NCI-H2029 treated with DMSO at 0.1 percent for 48 hours (cell line): ENCODE measurements at places on chromosomes 3 and 15.
A peak's percentile ranks its signal among the peaks of the same experiment; 100 is the strongest.

DNA sequence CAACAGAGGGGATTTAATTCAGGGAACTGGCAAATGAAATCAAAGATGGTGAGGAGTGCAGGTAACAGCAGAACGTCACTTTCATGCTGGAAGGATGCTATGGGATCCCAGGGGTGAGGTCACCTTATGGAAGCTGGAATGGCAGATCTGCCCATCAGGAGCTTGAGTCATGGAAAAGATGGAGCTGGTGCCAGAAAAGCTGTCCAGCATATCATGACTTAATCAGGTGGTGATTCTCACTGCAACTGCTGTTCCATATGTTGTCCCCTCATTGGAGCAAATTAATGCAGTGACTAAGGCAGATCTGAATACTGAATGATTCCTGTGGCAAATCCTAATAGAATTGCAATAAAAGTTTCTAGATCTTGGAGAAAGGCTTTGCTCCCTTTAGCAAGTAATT lies 38.4 kb downstream of the HHLA2 start:
- DNase-seq: no peak

- DNase-seq: peak; percentile 51
Measured at GRCh38 chr3:136142592-136142991, 53.5 kb downstream of the MSL2 start.

DNA sequence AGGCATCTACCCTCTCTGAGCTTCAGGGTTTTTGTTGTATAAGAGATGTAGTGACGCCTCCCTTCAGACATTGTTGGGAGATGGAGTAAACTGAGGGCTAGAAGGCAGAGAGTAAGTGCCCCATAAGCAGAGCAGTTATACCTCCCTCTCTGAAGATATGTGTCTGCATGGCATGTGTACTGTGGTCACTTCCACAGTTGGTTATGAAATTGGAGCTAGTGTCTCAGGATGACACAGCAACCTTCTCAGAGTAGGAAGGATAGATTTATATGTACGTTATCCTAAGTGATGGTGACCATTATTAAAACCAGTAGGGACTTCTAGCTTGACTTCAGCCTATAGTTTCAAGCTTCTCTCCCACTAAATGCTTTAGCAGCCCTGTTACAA lies 17.9 kb downstream of the PXK start:
- DNase-seq: no peak

GRCh38 chr3:139797724-139798343 lies 120.1 kb upstream of the NMNAT3 start:
- no peak for DNase-seq

DNA sequence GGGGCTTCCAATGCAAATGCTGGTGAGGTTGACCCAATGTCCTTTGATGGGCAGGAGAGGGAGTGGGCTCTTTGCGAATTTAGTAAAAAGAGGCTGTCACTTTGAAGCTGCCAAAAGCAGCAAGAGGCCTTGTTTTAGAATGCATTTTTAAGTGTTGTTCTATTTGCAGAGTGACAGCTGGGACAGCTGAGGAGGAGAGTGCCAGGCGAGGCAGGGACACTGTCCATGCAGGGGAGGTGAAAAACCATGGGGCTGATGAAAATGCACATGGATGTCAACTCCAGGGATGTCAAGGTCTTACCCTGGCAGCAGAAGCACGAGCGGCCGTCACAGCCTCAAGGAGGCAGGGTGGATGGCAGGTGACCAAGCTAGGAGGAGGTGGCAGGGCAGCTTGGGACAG lies 279.8 kb downstream of the ADAMTS17 start:
- no peak for DNase-seq

- no peak for DNase-seq
Measured at GRCh38 chr3:162487138-162487537, 990.5 kb downstream of the OTOL1 start.
